ENCODE measurements at places on chromosomes 1 and 21. TPM values are rescaled to one million over a fixed set of nuclear protein-coding genes. Genes with fewer than 3 reads are reported as not detected.

- DNase-seq: no peak
- no peaks in the 10 kb centered on the region for H3K27me3 ChIP-seq
- H3K4me3 ChIP-seq: no peak overlapping the region
- no peaks in the 10 kb centered on the region for H3K4me1 ChIP-seq
These were observed 126.0 kb downstream of the NR5A2 start for GRCh38 chr1:200153277-200154055.

DNA sequence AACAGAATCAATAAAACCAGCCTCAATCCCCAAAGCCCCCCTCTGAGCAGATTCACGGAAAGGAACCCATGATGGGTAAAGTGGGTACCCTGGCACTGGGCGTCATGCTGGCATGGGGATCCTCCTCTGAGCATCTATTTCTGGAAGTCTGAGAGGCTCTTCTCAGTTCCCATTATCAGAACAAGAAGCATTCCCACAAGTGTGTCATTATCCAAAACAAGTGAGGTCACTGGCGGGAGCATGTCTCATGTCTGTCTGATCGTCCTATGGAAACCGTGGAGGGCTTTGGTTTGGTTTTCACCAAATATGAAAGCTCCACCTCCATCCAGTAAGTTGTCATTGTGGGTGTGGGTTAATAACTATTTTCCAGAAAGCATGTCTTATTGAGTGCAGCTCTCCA, 70.7 kb downstream of the PGM1 start:
- DNase-seq: no peak
- H3K4me3 ChIP-seq: no peak overlapping the region
- no peaks in the 10 kb centered on the region for H3K27me3 ChIP-seq
- peaks cover 4% of the 10 kb centered on the region for H3K4me1 ChIP-seq
- H3K36me3 ChIP-seq: no peaks in the 10 kb centered on the region
- no peak overlapping the region for H3K27ac ChIP-seq

Gene S100B
- total RNA-seq: 5.6 TPM

- H3K4me1 ChIP-seq: peaks cover 48% of the 10 kb centered on the region
- H3K27ac ChIP-seq: peak overlapping the region; percentile 30
- H3K4me3 ChIP-seq: no peak overlapping the region
These were observed 45.1 kb downstream of the ATP2B4 start for GRCh38 chr1:203671521-203672278.

DNA sequence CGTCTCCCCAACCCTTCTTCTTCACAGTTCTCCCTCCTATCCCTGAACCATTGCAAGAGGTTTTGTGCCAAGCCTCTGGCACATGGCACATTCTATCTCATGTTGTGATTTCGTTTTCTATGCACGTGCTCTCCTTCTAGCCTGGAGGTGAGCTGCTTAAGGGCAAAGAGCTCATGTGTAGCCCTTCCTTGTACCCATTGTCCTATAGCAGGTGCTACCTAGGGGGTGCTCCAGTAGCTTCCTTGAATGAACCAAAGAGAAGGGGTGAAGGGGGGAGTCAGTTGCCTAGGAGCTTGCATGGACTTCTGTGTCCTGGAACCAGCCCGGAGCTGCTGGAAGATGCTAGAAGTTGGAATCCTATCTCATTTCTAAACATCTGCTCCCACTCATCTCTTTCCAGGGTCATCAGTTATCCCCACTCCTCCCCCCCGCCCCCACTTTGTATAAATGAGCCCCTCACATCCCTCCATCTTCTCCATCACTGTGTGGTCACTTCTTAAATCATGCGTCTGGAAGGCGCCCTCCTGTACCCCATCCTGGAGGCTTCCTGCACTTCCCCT, 535 bp upstream of the DISC1 start:
- no peak for DNase-seq
- H3K27me3 ChIP-seq: no peaks in the 10 kb centered on the region
- H3K36me3 ChIP-seq: no peaks in the 10 kb centered on the region
- H3K27ac ChIP-seq: peak overlapping the region; percentile 94

Gene RAP1A
- total RNA-seq: 64.5 TPM

DNA sequence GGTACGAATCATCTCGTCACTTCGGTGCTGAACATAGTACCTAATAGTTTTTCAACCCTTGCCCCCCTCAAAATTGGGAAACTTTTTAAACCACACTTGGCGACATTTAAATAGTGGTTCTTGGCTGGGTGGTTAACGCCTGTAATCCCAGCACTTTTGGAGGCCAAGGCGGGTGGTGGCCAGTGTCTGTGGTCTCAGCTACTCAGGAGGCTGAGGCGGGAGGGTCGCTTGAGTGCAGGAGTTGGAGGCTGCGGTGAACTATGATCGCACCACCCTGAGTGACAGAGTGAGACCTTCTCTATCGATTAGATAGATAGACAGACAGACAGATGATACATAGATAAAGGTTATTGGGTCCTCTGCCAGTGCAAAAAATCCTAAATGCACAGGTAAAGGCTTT, 55.5 kb upstream of the RASAL2 start:
- peak overlapping the region; percentile 10 for H3K27ac ChIP-seq
- DNase-seq: no peak
- no peaks in the 10 kb centered on the region for H3K36me3 ChIP-seq
- no peaks in the 10 kb centered on the region for H3K27me3 ChIP-seq
- H3K4me3 ChIP-seq: no peak overlapping the region

DNA sequence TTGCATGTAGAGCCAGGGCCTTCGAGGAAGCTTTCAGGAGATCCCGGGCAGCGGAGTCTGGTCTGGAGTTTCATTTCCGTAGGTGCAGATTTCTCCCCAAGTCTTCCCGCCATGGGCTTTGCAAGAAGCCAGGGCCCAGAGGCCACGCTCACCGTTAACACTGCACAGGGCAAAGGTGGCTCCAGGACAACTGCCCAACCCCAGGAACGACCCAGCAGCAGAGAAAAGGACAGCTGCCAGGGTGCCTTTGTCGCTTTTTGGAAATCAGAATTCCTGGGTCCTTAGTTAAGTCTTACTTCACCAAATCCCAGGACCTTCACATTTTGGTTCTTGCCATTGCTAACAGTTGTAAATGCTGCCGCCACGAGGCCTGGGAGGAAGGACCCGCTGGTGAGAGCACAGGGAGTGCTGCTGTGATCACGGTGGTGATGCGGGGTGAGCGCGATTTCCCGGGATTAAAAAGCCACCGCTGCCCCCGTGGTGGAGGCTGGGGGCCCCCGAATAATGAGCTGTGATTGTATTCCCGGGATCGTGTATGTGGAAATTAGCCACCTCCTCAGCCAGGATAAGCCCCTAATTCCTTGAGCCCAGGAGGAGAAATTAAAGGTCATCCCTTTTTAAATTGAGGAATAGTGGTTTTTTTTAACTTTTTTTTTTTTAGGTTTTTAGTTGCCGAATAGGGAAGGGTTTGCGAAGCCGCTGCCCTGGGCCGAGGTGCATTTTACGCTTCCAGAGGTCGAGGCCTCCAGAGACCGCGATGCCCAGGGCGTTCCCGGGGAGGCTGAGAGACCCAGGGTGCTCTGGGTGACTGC, 8.2 kb downstream of the SIM2 start:
- H3K36me3 ChIP-seq: no peaks in the 10 kb centered on the region
- peaks cover 30% of the 10 kb centered on the region for H3K4me1 ChIP-seq
- peak; percentile 57 for DNase-seq

GRCh38 chr1:67771152-67771551, 62.1 kb downstream of the GNG12 start:
- H3K4me3 ChIP-seq: no peak overlapping the region
- H3K4me1 ChIP-seq: peaks cover 6% of the 10 kb centered on the region
- no peak overlapping the region for H3K27ac ChIP-seq
- no peak for DNase-seq
- H3K27me3 ChIP-seq: no peaks in the 10 kb centered on the region

DNA sequence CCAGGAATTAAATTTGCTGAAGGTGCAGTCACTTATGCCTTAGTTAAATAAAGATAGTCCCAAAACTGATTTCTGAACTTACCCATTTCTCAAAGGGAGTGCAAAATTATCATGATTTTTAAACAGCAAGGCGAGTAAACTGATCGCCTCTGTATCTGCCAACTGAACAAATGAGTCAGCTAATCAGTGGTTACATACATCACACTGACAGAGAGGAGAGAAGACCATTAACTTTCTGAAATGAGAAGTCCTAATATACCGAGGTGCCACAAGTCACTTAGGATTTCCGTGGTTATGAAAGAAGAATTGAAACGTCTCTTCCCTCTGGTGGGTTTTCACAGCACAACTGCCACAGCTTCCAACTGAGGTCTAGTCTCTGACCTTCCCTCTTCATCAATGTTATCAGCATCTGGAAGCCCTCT, 400.7 kb downstream of the SMYD3 start:
- no peak overlapping the region for H3K4me3 ChIP-seq
- H3K27me3 ChIP-seq: no peaks in the 10 kb centered on the region
- DNase-seq: no peak

Gene RGS4
- total RNA-seq: 6.4 TPM

DNA sequence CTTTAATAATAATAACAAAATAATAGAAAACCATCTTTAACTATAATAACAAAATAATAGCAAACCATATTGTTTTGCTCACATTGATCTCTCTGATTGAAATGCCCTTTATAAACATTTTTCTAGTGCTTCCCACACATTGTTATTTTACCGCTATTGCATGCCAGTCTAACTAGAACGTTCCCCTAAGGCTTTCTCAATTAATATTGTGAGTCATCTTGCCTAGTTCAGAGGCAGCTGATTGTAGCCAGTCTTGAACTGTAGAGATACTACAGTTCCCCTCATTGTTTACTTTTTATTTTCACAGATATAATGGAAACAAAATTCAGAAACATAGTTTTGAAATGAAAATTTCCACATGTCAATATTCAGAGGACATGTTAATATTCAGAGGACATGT, 192.3 kb upstream of the ADGRL4 start:
- no peak for DNase-seq
- no peak overlapping the region for H3K27ac ChIP-seq
- no peaks in the 10 kb centered on the region for H3K4me1 ChIP-seq
- H3K27me3 ChIP-seq: no peaks in the 10 kb centered on the region
- no peak overlapping the region for H3K4me3 ChIP-seq

Gene GSTM1
- not detected for total RNA-seq

GRCh38 chr1:209328196-209328595, 255.3 kb upstream of the CAMK1G start:
- no peak overlapping the region for H3K27ac ChIP-seq
- no peak overlapping the region for H3K4me3 ChIP-seq
- H3K4me1 ChIP-seq: peaks cover 4% of the 10 kb centered on the region
- peak; percentile 60 for DNase-seq
- H3K36me3 ChIP-seq: no peaks in the 10 kb centered on the region

GRCh38 chr1:21909286-21909759, 27.8 kb downstream of the HSPG2 start:
- no peaks in the 10 kb centered on the region for H3K27me3 ChIP-seq
- DNase-seq: no peak
- H3K36me3 ChIP-seq: no peaks in the 10 kb centered on the region
- H3K4me3 ChIP-seq: no peak overlapping the region
- peak overlapping the region; percentile 90 for H3K27ac ChIP-seq
- H3K4me1 ChIP-seq: peaks cover 49% of the 10 kb centered on the region

Gene PCSK9
- 47.2 TPM for total RNA-seq

DNA sequence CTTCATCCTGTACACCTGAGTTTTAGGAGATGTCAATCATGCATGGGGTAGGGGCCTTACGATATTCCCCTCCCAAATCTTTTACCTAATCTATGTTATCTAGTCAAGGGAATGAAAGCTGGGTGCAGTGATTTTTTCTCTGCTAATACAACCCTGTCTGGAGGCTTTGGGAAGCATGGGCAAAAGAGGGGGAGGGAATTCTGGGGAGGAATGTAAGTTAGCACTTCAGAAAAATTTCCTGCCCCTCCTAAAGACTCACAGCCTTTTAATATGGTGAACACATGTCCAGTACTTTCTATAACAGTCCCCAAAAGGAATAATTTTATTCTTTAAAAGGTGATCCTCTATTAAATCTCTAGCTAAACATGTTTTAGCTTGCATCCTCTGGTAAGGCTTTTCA, 25.6 kb upstream of the PRELP start:
- peak; percentile 22 for DNase-seq
- no peaks in the 10 kb centered on the region for H3K36me3 ChIP-seq
- H3K4me1 ChIP-seq: peaks cover 9% of the 10 kb centered on the region
- no peak overlapping the region for H3K27ac ChIP-seq
- no peak overlapping the region for H3K4me3 ChIP-seq

DNA sequence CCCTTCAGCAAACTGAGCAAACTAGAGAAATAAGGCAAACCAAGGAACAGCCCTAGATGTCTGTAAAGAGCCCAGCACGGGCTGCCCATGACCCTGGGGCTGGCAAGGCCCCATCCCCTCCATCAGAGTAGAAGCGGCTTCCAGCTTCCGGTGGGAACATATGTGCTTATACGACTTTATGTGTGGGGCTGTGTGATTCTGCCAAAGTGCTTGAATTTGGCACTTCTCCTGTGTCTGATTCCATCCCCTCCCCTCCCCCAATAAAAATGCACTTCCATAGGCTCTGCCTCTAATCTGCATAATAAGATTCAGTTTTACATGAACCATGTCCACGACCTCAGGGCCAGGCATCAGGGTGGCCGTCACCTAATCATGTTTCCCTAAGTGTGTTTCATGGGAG, 236.6 kb downstream of the DSCAM start:
- DNase-seq: peak; percentile 67
- no peak overlapping the region for H3K4me3 ChIP-seq
- no peaks in the 10 kb centered on the region for H3K27me3 ChIP-seq
- peaks cover 4% of the 10 kb centered on the region for H3K4me1 ChIP-seq

GRCh38 chr1:160114085-160114484, 1.5 kb upstream of the ATP1A2 start:
- no peaks in the 10 kb centered on the region for H3K36me3 ChIP-seq
- no peak overlapping the region for H3K4me3 ChIP-seq
- H3K27me3 ChIP-seq: no peaks in the 10 kb centered on the region
- H3K4me1 ChIP-seq: peaks cover 48% of the 10 kb centered on the region
- H3K27ac ChIP-seq: no peak overlapping the region
- peak; percentile 25 for DNase-seq

GRCh38 chr1:44999232-44999631, 11.9 kb downstream of the HECTD3 start:
- no peaks in the 10 kb centered on the region for H3K4me1 ChIP-seq
- DNase-seq: no peak
- H3K36me3 ChIP-seq: peaks cover 26% of the 10 kb centered on the region
- no peak overlapping the region for H3K4me3 ChIP-seq

DNA sequence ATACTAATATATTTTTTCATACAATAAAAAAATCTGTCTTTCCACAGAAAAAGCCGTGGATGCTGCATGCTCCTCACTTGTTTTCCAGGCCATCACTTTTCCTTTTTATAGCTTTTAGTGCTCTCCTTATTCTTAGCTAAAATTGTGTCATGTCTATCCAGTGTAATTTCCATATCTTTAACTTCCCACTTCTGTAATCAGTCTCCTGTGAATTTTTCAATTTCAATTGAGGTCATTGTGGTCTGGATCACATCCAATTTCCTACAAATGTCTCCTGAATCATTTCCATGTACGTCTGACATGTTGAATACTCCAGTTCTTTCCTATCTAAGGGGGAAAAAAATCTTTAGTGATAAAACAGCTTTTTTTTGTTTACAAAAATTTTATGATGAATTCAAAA, 838.2 kb upstream of the B3GALT2 start:
- DNase-seq: peak; percentile 13
- no peak overlapping the region for H3K27ac ChIP-seq
- no peaks in the 10 kb centered on the region for H3K4me1 ChIP-seq
- H3K36me3 ChIP-seq: no peaks in the 10 kb centered on the region

Gene IL10
- 3.4 TPM for total RNA-seq

- no peaks in the 10 kb centered on the region for H3K4me1 ChIP-seq
- no peak overlapping the region for H3K27ac ChIP-seq
- no peaks in the 10 kb centered on the region for H3K36me3 ChIP-seq
- no peak overlapping the region for H3K4me3 ChIP-seq
These were observed 7.0 kb upstream of the TFF1 start for GRCh38 chr21:42373196-42373907.

Data from lung (tissue), 17 donors.